ENCODE measurements at places on chromosomes 1 and 21.

DNA sequence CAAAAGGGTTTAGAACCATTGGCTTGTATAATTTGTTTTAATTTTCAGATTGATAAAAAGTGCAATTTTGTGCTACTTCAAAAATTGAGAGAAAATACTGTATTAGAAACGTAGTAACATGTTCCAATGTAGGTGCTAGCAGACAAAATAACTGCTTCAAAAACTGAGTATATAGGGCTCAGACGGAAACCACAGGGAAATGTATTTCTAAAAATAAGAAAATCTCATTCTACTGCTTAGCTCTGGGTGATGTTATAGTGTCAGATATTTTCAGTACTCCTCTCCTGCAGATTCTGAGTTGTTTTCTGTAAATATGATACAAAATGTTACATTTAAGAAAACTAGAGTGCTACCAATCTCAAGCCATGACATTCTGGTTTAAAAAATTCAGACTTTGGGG, 55.4 kb downstream of the KCNK2 start:
- no peak for DNase-seq

DNA sequence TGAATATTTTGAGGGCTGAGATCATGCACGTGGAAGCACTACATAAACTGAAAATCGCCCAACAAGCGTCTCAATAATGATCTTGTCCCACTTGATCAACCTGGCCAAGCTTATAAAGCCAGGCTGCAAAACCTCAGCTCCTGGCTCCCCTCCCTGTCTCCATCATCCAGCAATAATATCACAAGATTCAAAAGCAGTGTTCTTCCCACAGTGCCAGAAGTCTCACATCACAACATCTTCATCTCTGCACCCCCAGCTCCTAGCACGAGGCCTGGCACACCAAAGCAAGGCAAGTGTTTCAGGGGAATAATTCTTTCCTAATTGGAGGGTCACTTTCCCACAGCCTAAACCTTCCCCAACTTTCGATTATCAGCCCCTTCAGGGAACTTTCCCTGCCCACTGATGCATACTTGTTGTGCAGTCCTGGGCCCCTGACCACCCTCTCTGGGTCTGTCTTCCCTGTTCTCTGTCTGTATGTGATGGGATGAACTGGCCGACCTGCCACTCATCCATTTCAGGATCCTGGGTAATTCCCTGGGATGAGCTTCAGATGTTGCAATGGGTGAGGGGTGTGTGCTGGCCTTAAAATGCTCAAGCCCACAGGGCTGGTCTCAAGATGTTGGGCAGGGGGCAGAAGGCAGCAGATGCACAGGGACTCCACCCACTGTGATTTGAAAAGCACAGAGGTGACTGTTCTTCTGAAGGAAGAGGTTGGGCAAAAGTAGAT, 129.0 kb downstream of the DMRTB1 start:
- DNase-seq, result no peak

- DNase-seq, result no peak
These were observed 11.5 kb upstream of the MYOC start for GRCh38 chr1:171663854-171664575.

DNA sequence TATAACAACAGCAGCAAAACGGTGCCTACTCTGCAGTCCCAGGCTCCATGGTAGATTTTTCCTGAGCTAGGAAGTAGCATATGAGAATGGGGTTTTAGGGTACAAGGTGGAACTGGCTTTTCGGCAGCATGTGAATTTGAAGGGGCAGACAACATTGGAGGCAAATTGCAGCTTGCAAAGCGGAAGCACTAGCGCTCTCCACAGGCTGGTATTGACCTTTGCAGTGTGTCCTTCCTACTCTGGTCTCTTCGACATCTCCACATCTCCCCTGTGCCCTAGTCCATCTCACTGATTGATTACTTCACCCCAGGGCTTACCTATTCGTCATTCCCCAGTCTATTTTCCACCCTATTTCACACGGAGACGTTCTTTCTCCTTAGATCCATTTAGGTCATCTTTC, 13.0 kb downstream of the IGSF21 start:
- no peak for DNase-seq

GRCh38 chr1:184388971-184389370, 2.1 kb downstream of the C1orf21 start:
- no peak for DNase-seq

- DNase-seq, result no peak
These were observed 18.4 kb upstream of the PLEKHG5 start for GRCh38 chr1:6509919-6510291.

DNA sequence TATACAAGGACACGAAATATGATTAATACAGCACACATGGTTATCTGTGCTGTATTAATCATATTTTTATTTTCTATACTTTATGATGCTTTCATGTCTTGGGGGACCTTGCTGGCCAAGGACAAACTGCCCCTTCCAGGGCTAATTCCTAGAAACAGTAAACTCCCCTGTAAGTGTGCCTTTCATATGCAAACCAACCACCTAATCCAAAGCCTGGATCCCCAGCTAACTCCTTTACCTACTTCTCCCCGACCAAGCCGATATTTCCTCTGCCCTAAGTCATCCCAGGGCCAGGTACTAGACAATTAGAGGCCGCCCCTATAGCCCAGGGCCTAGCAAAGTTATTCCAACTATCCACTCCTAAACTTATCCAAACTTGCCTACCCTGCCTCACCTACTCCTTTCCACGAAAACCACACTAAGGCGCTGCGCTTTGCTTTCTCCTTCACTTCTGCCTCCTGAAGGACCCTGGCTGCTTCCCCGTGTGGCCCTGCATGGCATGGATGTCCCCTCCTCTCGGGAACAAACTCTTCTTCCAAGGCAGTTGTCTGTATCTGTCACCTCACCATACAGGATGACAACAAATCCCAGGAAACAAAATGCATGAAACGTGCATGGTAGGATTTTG, 10.2 kb downstream of the SH3BP5L start:
- DNase-seq, result no peak

- DNase-seq, result no peak
These were observed 273.2 kb downstream of the GRIK3 start for GRCh38 chr1:36761113-36761512.

DNA sequence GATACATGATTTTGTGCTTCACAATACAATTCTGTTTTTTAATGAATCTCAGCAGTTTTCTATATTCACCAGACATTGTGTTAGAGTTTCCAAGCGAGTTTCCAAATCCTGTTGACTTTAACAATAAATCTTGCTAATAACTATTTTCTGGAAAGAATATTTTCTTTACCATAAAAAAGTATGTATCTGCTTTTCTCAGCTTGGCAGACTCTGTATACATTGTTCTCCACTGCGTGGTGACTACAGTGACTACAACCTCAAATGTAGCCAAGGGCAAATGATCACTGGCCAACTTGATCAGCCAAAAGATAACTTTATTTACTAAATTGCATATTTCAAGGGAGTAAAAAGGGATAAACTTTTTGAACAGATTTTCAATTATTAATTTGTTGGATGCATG, 325.9 kb upstream of the ADAMTS5 start:
- no peak for DNase-seq

- peak; percentile 34 for DNase-seq
These were observed 256.9 kb upstream of the DUSP10 start for GRCh38 chr1:221998781-221999180.

GRCh38 chr1:2801535-2802291, at the start of gene TTC34:
Gene TTC34 (minus strand): TSS chr1:2801693. CDS start chr1:2800827, 866 bp downstream.
- DNase-seq, result no peak

DNA sequence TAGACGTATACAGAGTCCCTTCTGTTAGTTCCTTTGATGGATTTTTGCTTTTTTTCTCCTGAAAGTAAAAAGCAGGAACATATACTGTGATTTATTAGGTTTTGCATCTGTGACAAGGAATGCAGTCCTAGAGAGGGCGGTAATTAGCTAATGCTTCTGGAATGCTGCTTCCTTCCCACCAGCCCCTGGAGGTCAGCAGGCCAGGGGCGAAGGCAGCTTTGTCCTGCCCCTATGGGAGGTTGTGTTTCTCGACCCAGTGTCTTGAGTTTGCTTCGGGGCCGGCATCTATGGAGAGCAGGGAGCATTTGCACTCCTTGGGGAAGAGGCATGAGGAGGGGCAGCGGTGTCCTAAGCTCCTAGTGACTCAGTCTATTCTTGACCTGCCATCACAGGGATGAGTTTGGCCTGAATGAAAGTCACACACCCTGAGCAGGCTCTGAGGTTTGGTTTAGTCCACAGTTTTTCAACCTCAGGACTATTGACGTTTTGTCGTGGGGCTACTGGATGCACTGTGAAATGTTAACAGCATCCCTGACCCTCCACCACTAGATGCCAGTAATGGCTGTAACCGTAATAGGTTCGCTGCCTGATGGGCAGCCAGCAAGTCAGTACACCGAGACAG, 85.0 kb upstream of the KCNJ15 start:
- peak; percentile 75 for DNase-seq
